ENCODE measurements at places on chromosomes 7 and 10.

DNA sequence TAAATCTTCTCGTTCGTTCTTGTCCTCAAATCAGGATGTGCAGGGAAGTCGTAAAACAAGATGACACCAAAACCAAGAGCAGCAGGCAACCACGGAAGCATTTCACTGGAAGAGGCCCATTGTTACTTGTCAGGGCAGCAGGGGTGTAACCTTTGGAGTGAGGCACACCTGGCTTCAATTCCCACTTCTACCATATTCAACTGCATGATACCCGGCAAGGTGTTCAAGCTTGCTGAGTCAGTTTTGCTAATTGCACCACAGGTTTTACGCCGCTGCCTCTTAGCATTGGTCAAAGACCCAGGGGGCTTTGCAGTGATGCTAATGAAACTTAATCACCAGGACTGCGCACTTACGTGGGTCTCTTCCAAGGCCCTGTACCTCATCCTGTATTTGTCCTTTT, 50.0 kb upstream of the PTER start:
- no peak for DNase-seq

DNA sequence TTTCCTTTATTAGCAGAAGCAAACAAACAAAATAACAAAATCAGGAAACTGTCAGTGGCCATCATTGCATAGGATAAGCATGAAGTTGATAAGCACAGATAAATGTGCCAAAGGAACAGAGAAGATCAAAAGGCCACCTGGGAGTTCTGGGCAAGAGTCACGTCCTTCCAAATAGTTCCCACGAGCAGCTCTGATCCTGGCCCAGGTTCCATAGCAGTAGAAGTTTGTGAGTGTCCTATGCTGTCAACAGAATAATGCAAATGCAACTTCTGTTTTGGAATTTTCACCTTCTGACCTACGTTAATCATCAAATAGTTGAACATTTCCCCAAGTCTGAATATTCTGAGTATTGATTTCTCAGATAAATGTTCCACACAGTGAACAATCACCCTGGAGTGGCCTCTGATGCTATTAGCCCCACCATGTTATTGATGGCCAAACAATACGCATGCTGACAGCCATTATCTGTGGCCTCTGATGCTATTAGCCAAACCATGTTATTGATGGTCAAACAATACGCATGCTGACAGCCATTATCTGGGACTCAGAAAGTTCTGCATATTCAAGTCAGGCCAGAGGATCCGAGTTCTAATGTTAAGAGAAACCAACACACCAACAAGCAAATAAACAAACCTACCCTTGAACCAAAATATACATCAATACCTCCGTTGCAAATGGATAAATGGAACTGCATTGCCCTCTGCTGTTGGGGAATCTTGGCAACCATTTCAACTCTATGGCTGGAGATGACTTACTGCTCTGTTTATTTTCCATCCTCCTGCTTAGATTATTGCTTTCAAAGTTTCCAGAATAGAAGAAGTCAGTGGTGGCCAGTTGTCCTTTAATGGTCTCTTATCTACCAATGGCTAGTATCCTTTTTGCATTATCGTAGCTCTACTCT, 63.3 kb downstream of the MRC1 start:
- no peak for DNase-seq

GRCh38 chr10:118035354-118036005, 11.3 kb downstream of the RAB11FIP2 start:
- no peak for DNase-seq

DNA sequence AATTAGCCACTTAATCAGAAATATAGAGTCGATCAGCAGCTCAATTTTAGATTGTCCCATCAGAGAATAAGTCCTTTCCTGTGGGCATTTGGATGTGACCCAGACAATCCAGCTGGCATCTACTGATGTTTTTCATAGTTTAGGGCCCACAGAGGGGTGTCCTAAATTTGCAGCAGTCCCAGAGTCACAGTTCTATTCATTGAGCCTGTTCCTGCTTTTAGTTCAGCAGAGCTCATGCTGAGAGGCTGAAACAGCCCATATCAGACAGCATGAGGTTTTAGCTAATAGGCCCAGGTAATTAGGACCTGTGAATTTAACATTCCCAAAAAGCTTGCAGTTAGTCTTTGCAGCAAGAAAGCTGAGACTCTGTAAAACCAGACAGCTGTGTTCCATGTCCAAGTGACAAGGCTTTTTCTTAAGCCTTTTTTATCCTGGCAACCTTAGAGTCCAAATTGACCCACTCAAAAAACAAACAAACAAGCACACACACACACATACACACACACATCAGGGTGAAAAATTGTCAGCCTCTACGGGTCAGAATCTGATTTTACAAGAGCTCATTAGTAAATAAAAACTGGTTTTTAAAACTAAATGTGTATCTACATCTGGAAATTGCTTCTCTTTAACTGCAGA, 33.7 kb downstream of the ANKIB1 start:
- no peak for DNase-seq

GRCh38 chr7:81420526-81421226, 349.2 kb downstream of the HGF start:
- DNase-seq: no peak

DNA sequence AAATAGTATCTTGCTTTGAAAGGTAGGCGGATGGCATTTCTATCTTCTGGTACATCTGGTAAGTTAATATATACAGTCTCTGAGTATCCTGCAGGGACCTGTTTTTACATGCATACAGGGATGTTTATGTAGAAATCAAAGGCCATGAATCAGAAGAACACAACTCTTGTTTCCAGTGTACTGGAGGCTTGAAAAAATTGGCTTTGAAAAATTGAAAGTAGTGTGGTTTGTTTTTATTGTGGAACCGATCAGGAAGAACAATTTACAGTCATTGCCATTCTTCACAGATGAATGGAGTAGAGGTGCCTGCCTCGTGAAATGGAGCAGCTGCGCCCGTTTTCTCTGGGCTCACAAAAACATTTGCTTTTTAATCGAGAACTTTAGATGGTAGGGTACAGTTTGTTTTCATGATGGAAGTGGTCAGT, 54.0 kb upstream of the RPA3 start:
- no peak for DNase-seq

GRCh38 chr7:27510541-27510940, 152.1 kb downstream of the HIBADH start:
- DNase-seq: no peak

DNA sequence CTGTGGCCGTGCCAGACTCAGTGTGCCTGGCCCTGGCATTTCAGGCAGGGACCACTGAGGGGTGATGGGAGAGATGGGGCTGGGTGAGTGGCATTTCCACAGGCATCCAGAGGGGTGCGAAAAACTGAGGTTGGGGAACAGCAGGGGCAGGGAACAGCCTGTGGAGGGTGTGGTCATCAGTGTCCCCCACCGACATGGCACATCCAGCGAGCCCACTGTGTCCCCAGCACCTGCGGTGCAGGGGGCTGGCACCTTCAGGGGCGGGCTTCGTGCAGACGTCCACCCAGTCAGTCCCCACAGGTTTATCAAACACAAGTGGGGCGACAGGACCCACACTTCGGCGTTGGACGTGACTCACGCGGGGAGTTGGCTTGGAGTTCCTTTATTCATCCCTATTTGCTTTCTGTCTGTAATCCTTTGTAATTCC, 14.8 kb downstream of the CUX1 start:
- DNase-seq: no peak

GRCh38 chr7:157897681-157898080, 560.9 kb downstream of the DNAJB6 start:
- no peak for DNase-seq

DNA sequence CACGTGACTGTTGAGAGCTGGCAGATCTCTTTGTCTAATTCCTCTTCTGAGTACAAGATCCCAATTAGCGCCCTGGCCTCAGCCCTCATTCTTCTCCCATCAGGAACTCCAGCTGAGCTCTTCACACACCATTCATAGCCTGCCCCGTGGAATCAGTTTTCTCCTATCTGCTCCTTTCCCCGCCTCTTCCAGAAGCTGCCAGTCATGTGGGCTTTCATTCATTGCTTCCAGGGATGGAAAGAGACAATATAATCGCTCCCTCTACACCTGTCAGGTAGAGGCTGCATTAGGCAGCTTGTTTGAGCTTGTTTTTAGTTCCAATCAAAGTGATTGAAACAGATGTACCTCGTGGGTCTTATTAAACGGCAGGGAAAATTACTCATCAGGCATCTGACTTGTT, 515.8 kb downstream of the TYW1 start:
- DNase-seq: no peak

DNA sequence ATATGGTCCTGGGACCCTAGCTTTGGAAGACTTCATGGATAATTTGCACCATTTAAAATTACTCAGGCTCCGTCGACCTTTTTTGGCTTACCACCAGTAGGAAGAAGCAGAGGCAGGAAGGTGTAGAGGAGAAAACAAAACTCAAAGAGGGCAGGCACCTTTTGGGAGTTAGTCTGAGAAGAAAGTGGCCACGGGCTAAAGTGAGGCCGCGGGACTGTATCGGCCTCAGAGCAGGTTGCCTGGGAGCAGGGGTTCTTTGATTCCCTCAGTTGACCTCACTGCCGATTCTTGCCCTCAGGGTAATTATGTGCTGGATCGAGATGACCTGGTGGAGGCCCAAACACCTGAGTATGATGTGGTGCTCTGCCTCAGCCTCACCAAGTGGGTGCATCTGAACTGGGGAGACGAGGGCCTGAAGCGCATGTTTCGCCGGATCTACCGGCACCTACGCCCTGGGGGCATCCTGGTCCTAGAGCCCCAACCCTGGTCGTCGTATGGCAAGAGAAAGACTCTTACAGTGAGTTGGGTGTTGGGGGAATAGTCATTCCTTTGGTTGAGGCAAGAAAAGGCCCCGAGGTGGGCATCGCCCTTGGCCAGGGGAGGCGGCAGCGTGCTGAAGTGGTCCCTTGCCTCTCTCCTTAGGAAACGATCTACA, 3.1 kb downstream of the MEPCE start:
- no peak for DNase-seq

- no peak for DNase-seq
Measured at GRCh38 chr7:43906331-43907010, at the start of gene URGCP. Gene URGCP, minus strand, starts transcription at chr7:43906596. Its CDS starts 21 bp downstream, at chr7:43906575.

DNA sequence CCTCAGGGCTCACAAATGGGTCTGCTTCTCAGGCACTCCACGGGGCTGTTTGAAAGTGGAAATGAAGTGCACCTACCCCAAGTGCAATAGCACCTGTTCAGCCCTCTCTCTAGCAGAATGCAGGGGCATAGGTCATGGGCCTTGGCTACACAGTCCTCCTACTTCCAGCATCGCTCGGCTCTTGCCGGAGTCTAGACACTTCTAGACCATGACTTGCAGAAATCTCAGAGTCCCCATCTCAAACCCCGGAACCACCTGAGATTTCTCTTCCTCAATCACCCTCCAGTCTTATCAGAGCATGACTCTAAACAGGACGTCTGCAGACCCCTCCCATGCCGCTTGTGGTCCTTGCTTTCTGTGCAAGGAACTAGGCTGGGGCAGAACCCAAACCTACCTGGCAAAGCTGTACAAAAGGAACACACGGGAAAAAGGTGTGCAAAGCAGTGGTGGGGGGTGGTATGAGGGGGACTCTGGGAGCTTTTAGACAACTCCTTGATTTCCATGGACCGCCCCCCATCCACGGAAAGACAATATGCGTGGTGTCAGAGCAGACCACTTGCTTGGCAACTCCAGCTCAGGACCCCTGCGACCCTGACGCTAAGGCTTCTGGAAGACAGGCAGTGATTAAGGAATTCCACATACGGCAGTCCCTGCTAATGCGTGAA, 13.8 kb downstream of the TMEM273 start:
- DNase-seq: no peak

- DNase-seq: no peak
Measured at GRCh38 chr10:8435186-8436055, 380.9 kb downstream of the GATA3 start.

DNA sequence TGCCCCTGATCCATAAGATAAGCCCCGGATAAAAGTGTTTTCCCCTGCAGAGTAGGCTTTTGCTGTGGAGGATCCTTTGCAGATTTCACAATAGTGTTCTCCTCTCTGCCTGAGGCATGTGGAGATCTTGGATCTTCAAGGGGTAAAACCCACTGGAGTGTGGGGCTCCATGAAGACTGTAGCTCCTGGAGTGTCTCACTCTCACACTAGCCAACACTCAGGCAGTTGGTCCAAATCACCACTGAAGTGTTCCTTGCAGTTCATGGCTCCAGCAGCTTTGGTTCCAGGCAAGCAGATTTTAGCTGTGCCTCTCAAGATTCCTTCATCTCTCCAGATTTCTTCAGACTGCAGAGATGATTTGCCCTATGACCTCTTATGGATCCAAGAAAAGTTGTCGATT, 665.3 kb downstream of the TNS3 start:
- no peak for DNase-seq

DNA sequence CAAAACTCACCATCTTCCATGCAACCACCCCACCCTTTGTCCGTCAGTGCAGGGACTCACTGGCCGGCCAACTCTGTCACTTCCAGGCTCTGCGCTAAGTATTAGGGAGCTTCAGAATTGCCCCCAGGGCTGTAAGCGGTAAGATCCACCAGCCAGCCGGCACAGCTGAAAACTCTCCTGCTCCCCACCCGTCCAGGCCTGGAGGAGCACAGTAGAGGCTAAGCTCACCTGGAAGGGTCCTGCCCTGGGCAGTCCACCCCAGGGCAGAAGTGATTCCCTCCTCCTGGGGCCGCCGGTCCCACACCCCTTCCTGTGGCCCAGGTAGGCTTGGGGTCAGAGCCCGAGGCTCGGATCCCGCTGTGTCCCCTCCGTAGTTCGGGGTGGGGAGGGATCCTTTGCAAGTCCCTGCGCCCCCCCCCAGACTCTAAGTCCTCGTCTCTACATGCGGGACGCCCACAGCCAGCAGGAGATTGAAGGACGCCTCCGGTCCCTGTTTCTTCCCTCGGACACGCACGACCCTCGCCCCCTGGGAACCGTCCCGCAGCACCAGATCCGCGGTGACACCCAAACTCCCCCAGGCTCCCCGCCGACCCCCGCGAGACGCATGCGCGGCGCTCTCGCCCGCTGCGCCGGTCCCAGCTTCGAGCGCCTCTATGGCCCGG, 138.9 kb downstream of the ARHGAP22 start:
- DNase-seq: no peak

GRCh38 chr7:133197972-133198544, 54.8 kb upstream of the EXOC4 start:
- no peak for DNase-seq

DNA sequence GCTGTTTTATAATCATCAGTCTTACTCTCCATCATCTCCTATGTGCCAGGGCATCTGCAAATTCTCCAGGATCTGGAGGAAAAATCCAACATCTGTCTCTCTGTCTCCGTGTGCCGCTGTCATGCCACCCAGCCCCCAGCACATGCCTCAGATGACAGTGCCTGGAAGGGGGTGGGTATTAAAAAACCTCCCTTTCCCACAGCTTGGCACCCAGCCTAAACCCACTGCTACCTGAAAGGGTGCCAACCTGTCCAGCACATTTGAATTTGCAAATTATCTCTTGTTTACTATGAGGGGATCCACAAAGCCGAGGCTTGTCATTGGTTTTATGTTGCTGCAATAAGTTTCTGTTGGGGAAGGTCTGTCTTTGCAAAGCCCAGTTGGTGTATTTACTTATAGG, 73.1 kb downstream of the EMX2 start:
- DNase-seq: no peak

- DNase-seq: peak; percentile 89
Measured at GRCh38 chr7:80722616-80723195, 84.3 kb downstream of the CD36 start.

DNA sequence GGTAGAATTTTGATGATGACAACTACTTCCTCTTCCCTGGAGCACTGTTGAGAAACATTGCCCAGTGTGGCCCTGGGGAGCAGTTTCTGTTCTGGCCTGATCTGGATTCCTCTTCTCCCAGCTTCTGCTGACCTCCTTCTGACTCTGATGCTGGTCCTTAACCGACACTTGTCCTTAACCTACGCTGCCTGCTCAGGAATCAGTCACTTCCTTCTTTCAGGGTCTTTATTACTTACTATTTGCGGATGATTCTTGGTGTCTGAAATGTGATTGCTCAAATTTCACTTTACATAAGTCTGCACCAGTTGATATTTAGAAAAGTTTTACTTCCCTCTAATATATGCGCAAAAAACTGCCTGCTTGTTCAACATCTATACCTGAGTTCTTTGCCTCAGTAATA, 164.1 kb downstream of the PTEN start:
- no peak for DNase-seq

All from AG09319 (cell line).